ENCODE measurements at places on chromosomes 11 and 22.

GRCh38 chr11:29657709-29658108 is 359.1 kb downstream of the KCNA4 start:
- no peak for DNase-seq

GRCh38 chr11:61910187-61911127 is 6.9 kb downstream of the RAB3IL1 start:
- DNase-seq, result no peak

DNA sequence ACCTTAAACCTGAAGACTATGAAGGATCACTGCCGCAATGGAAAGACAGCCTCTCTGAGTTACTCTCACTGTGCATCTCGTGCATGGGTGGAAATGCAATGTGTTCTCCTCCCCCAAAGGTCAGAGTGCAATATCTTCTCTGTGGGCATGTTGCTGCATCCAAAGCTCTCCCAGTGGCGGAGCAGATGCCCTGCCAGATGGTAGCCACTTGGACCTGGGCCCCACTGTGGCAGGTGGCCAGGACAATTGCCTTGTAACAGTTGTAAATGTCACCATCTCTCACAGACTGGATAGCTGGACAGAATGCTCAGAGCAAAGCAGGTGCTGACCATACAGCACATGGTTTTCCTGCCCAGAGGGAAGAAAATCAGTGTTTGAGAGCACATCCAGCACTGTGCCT is 542.0 kb downstream of the FAM181B start:
- DNase-seq, result no peak

- peak; percentile 29 for DNase-seq
Observed at GRCh38 chr11:47941907-47942558, 38.3 kb upstream of the PTPRJ start.

GRCh38 chr11:127074151-127074761 is 73.7 kb upstream of the KIRREL3 start:
- peak; percentile 56 for DNase-seq

GRCh38 chr11:57072640-57073039 is 83.9 kb downstream of the OR5AK2 start:
- no peak for DNase-seq

- peak; percentile 53 for DNase-seq
Observed at GRCh38 chr11:114115451-114115928, 56.0 kb downstream of the ZBTB16 start.

DNA sequence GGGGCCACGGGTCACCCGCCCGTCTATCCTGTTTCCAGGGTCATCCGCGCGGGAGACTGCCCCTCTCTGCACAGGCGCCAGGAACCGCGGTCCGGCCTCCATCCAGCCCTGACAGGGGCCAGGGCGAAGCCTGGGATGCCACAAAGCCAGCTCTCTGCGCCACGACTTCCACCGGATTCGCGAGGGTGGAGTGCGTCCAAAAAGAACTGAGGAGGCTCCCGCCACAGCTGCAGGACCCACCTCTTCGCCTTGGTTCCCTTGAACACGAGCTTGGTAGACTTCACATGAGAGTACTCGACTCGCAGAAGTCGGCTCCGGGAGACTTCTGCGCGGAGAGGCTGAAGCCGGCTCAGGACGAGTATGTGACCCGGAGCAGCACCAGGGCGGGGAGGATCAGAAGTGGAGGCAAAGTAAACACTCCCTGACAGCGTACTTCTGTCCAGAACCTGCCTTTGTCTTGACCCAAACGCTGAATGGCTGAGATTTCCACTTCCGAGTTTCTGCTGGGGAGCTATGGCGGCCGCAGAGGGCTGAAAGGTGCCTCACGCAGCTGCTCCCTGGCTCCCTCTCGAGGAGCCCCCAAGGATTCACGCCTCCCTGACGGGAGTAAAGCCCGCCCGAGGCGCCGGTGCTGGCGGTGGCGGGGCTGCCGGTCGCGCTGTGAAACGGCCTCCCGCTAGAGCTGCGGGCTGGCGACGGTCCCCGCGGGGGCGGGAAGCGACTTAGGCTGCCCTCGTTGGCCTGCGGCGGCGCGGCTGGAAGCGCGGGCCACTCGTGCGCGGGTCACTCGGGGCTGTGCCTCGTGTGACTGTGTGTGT is 4566.7 kb upstream of the OR11H1 start:
- no peak for DNase-seq

DNA sequence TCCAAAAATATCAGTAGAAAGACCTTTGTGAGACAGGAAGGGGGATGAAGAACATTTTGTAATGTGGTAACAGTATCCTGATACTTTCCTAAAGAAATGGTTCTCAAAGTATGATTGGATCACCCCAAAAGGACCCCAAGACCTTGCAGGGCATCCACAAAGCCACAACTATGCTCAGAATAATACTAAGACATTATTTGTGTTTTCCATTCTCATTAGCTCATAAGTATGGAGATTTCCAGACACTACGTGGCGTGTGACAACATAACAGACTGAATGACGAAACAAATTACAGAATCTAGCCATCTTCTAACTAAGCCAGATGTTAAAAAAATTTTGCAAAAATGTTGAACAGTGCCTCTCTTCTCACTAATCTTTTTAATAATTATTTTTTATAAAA is 24.9 kb downstream of the CHEK2 start:
- no peak for DNase-seq

DNA sequence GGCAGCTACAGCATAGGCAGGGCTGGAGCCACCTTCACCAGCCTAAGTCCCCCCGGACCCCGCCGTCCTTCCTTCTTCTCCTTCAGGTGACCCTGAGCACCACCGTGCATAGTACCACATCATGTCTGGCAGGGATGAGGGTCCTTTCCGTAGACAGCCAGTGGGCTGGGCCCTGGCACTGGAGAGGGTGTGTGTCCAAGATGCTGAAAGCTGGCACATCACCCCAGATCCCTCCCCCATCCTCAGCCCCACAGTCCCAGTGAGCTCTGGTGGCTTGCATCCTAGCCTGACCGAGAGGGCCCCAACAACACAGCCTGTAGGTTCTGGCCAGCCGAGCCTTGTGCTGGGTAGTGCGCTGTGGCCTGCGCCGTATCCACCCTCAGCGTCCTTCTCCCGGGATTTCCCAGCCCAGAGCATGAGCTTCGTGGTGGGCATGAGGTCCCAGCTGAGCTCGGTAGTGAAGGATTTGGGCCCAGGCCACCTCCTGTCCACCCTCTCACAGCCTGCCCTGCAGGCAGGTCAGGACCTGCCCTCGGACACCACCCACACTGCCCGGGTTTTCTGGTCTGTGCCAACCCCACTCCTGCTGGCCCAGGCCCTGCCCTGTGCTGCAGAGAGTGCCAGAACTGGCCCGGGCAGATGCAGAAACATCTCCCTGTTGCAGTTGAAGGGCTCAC is 1124.3 kb downstream of the BRD1 start:
- no peak for DNase-seq

DNA sequence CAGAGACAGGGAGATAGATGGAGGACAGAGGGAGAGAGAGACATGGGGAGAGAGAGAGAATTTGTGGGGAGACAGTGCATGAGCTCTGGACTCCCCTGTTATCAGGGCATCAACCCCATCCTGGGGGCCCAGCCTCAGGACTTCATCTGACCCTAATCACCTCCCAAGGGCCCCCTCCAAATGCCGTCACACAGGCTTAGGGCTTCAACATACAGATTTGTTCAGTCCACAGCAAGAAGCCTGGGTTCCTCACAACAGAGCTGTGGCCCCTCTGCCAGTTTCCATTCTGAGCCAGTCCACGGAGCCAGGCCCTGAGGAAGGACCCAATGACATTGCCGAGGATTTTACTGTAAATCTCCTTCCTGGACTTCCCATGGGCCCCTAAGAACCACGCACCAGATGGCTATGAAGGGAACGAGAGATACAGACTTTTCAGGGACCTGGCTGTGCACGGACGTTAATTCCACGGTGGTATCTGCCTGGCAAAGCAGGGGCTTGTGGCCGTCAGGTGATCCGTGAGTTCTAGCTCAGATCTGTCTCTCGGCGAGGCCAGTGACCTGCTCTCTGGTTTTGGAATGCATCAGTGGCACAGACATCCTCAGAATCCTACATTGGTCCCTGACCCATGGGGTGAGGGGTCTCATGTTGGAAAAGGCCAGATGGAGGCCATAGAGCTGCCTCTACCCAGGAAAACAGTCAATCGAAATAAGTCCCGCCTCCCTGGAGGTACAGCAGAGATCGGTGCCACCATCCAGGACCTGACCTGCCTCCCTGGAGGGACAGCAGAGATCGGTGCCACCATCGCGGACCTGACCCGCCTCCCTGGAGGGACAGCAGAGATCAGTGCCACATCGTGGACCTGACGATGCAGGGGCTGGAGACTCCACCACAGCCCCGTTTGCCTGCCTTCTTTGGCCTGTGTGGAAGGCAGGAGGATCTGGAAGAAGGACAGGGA is 8.7 kb upstream of the B4GALNT4 start:
- no peak for DNase-seq

- peak; percentile 18 for DNase-seq
Observed at GRCh38 chr22:35630387-35630793, 13.3 kb upstream of the MB start.

DNA sequence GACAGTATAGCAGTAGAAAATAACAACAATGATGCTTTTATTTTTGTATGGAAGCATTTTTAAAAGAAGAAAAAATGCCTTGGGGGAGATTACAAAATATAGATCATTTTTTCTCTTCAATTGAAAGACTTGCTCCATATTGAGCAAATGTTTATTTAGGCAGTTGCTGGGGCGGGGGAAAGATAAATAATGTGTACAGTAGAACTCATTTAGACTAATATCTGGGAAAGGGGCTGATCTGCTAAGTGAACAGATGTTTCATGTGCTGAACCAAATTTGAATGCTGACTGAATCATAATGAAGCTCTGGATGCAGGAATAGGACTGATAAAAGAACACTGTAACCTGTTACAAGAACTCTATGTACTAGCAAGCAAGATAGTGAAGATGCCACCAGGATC is 457.1 kb upstream of the TENM4 start:
- no peak for DNase-seq

- DNase-seq, result no peak
Observed at GRCh38 chr22:42692239-42693054, 28.2 kb downstream of the A4GALT start.

DNA sequence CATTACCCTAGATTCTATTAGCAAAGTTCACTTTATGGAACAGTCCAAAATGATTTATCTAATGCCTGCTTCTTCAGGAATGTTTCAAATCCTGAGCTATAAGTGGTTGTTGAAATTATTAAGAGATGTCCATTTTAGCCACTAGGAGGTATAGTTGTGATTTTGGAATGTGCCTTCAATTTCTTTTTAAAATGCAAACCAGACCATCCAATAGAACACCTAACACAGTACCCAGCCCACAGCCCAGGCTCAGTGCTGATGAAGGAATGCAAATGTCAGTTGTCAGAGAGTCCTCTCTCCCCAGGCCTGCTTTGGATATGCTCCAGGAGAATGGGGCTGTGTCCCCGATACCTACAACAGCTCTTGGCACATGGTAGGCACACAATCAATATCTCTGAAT is 85.8 kb upstream of the E2F8 start:
- DNase-seq, result no peak

DNA sequence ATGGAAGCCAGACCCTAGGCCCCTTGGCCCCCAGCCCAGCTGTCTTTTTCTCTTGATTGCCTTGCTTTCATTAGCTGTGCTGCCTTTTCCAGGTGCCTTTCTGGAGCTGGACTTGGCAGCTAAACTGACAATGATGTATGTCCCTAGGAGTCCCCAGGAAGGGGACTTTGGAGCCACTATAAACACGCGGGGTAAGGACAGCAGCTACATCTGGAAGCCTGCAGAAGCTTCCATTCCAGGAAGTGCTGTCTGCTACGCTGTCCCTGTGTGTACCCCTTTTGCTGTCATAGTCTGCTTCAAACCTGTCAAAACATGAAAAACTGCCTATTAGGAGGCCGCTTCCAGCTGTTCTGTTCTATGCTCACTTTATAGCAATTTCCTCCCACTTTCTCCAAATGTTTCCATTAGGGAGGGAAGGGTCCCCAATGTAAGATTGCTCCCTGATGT is 153.3 kb upstream of the RAG2 start:
- DNase-seq, result no peak

DNA sequence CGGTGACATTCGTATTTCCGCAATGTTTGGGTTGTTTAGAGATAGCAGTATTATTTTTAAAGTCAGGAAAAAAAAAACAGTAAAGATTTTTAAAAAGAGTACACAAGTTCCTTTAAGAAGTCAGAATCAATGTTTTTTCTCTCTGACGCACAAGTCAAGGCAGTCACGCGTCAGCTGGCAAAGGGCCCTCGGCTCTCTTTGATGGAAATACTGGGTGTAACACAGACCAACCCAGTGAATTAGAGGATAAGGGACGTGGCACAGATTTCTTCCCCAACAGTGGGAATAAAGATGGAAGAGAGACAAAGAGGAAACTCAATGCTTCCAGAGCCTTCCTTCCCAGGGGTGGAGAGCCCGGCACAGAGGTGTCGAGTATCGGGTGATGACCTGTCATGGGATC is 13.4 kb downstream of the ASCC2 start:
- no peak for DNase-seq

GRCh38 chr11:130314184-130314749 is 450 bp downstream of the ZBTB44 start:
- peak; percentile 81 for DNase-seq

GRCh38 chr22:50091092-50091768 is 1.4 kb downstream of the MOV10L1 start:
- no peak for DNase-seq

GRCh38 chr11:87463486-87464102 is 425.9 kb downstream of the TMEM135 start:
- DNase-seq, result peak; percentile 66

- no peak for DNase-seq
Observed at GRCh38 chr22:25475257-25476022, 89.0 kb upstream of the GRK3 start.

DNA sequence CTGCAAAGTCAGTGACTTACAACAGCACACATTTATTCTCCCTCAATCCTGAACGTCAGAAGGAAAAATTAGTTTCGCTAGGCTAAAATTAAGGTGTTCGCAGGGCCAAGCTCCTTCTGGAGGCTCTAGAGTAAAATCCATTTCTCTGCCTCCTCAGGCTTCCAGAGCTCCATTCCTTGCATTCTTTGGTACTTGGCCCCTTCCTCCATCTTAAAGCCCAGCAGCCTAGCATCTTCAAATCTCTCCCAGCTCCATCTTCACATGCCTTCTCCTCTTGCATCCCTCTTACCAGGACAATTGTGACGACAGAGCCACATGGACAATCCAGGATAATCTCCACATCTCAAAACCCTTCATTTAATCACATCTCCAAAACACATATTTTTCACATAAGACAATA is 165.0 kb downstream of the GRIA4 start:
- DNase-seq, result peak; percentile 32

- DNase-seq, result peak; percentile 73
Observed at GRCh38 chr11:34356913-34357700, 703 bp downstream of the ABTB2 start.

All from neural progenitor cell (in vitro differentiated cells).